ENCODE measurements at places on chromosomes 2 and 18.
A peak's percentile ranks its signal among the peaks of the same experiment; 100 is the strongest.

DNA sequence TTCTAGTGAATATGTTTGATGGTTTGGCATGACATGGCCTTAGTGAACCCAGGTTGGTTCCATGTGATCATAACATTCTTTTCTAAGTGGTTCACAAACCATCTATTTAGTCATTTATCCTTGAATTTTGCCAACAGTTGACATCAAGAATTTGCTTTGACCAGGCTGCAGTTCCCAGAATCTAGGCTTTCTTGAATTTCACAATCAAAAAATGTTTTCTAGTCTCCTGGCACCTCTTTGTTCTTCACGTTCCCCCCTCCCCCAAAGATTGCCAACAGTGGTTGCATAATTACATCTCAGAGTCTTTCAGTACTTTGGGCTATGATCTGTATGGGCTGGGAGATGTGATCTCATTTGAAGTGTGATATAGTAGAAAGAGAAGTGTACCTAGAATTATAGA lies 124.0 kb downstream of the GATA6 start:
- no peaks in the 10 kb centered on the region for H3K27me3 ChIP-seq
- no peaks in the 10 kb centered on the region for H3K4me1 ChIP-seq
- no peak overlapping the region for H3K27ac ChIP-seq
- no peak for DNase-seq
- H3K36me3 ChIP-seq = no peaks in the 10 kb centered on the region

DNA sequence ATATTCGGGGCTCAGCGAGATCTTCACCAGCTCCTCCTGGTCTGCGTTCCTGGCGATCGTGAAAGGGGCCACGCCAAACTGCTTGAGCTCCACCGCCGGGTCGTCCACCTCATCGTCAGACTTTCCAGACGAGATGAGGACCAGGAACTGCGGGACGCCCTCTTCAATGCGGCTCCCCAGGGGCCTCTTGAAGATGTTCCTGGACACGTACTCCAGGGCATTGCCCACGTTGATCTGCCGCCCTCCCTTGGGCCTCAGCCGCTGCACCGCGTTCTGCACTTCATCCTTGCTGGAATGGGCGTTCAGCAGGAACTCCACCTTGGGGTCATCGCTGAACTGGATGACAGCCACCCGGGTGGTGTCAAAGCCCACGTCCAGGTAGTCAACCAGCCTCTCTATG lies 42.1 kb downstream of the COL6A3 start:
- H3K27me3 ChIP-seq = no peaks in the 10 kb centered on the region
- H3K27ac ChIP-seq = no peak overlapping the region
- no peaks in the 10 kb centered on the region for H3K4me1 ChIP-seq
- no peak overlapping the region for H3K4me3 ChIP-seq
- no peaks in the 10 kb centered on the region for H3K36me3 ChIP-seq

- no peaks in the 10 kb centered on the region for H3K36me3 ChIP-seq
- DNase-seq = no peak
- H3K4me1 ChIP-seq = no peaks in the 10 kb centered on the region
- H3K27me3 ChIP-seq = no peaks in the 10 kb centered on the region
- no peak overlapping the region for H3K4me3 ChIP-seq
- no peak overlapping the region for H3K27ac ChIP-seq
These were observed 26.3 kb downstream of the PMAIP1 start for GRCh38 chr18:59926131-59926530.

- peaks cover 3% of the 10 kb centered on the region for H3K36me3 ChIP-seq
- H3K4me3 ChIP-seq = no peak overlapping the region
- H3K27ac ChIP-seq = no peak overlapping the region
- no peak for DNase-seq
- no peaks in the 10 kb centered on the region for H3K4me1 ChIP-seq
- no peaks in the 10 kb centered on the region for H3K27me3 ChIP-seq
These were observed 158.1 kb downstream of the DNAH7 start for GRCh38 chr2:195910570-195910969.

DNA sequence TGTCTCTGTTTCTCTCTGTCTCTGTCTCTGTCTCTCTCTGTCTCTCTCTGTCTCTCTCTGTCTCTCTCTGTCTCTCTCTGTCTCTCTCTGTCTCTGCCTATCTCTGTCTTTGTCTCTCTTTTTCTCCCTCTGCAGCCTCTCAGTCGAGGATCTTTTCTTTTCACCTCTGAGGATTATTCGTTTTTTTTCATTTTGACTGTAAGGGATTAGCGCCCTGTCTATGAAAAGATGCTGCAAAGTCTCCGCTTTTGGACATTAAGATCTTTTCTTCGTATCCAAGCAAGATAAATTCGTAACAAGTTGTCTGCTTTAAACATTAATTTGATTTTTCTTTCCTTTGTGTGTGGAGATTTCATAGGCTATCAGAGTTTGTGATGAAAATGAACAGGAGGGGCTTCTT lies 191.2 kb upstream of the TPO start:
- no peak overlapping the region for H3K4me3 ChIP-seq
- no peaks in the 10 kb centered on the region for H3K36me3 ChIP-seq
- H3K4me1 ChIP-seq = no peaks in the 10 kb centered on the region
- DNase-seq = no peak
- H3K27me3 ChIP-seq = peaks cover 7% of the 10 kb centered on the region

- no peaks in the 10 kb centered on the region for H3K27me3 ChIP-seq
- no peaks in the 10 kb centered on the region for H3K36me3 ChIP-seq
- no peak overlapping the region for H3K4me3 ChIP-seq
- H3K4me1 ChIP-seq = no peaks in the 10 kb centered on the region
- no peak overlapping the region for H3K27ac ChIP-seq
These were observed 65.5 kb downstream of the CABLES1 start for GRCh38 chr18:23200756-23201155.

DNA sequence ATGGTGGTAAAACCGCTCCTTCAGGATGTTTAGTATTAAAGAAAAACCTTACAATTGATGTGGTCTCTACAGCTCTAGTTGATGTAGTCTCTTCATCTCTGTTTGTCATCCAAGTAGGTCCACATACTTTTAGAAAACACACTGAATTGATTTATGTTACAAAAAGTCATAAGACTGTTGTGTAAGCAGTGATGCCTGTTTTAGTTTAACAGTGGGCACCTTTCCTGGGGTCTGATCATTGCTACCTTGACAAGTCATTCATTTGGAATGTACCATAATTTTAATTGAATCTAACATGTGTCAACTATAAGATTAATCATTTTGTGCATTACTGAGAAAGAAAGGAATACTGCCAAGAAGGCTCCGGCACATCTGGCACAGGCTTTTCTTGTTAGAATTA lies 34.3 kb downstream of the GIGYF2 start:
- H3K27me3 ChIP-seq = no peaks in the 10 kb centered on the region
- H3K36me3 ChIP-seq = peaks cover 21% of the 10 kb centered on the region
- no peak overlapping the region for H3K27ac ChIP-seq
- no peak for DNase-seq
- H3K4me3 ChIP-seq = no peak overlapping the region

DNA sequence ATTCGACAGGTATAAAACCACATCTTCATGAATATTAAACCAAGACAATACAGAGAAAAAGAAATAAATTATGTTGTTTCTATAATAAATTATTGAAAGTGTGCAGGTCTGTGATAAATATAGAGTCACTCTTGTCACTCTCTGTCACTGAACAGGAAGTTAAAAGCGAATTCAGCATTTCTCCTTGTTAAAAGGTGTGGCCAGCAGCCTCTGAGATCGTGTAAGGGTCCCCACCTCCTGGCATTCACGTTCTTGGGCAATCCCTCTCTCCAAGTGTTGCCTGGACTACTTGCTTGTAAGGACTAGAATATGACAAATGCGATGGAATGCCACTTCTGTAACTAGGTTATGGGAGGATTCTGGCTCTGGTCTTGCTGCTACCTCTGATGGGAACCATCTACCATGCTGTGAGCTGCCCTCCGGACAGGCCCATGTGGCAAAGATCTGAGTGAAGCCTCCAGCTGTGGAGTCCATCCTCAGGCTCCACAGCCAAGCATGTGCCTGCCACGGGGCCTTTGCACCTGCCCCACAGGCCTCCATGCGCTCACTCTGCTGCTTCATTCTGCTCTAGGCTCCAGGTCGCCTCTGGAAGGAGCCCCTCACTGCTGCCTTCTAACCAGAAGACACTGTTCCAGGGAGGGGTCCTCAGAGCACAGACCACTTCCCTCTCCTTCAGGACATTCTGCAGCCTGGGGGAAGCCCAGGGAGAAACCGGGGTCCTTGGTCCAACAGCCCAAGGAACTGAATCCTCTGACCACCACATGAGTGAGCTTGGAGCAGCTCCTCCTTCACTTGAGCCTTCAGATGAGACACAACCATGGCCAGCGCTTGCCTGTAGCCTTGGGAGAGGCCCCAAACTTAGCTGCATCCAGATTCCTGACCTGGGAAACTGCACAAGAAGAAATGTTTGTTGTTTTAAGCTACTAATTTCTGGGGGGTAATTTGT lies 202.9 kb upstream of the HDAC4 start:
- no peak overlapping the region for H3K4me3 ChIP-seq
- H3K27me3 ChIP-seq = peaks cover 5% of the 10 kb centered on the region
- no peak for DNase-seq
- H3K36me3 ChIP-seq = no peaks in the 10 kb centered on the region
- H3K4me1 ChIP-seq = no peaks in the 10 kb centered on the region

DNA sequence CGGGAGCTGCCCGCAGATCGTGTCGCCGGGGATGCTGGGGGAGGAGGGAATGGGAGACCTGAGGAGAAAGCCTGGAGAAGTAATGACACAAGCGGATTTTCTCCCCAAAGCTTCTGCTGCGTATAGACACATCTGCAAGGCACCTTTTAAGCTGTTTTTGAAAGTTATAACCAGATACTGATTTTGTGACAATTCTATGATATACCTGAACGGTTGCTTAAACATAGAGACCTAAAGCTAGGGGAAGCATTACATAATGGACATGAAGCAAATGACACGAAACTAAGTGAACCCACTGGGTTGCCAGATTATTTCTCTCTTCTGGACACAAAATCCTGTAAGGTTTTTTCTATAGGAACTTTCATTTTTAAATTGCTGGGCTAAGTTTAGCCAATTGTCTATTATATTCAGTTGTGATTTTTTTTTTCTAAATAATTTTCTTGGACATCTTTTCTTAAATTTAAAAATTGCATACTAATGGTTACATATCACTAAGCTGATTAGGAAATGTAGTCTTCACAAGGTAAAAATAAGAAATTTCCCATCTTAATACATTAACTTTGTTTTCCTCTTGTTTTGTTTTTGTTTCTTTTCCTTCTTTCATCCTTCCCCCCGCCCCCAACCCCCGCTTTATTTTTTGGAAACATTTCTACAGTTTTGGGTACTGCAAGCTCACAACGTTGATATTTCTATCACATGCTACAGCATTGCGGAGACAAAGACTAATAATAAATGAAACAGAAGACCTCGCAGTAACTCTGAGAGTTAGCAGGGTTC lies 1.3 kb downstream of the OSBPL6 start:
- H3K36me3 ChIP-seq = no peaks in the 10 kb centered on the region
- H3K27me3 ChIP-seq = peaks cover 46% of the 10 kb centered on the region
- peak overlapping the region; percentile 72 for H3K4me3 ChIP-seq
- no peaks in the 10 kb centered on the region for H3K4me1 ChIP-seq
- H3K27ac ChIP-seq = peak overlapping the region; percentile 87

DNA sequence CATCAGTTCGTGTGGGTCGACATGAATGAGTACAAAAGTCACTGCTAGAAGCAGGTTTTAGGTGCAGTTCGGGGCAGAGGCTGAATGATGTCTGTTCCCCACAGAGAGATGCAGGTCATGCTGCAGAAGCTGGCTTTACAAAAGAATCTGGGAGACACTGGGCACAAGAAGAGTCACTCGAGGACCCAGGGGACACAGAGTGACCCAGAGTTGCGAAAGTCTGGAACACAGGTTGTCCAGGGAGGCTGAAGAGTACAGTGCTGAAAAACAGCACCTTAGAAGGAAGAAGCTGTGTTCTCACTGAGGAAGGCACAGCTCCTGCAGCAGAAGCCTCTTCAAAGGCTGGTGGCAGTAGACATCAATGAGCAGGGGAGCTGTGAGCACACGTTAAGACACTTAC lies 14.8 kb downstream of the CACNB4 start:
- no peaks in the 10 kb centered on the region for H3K36me3 ChIP-seq
- H3K27me3 ChIP-seq = no peaks in the 10 kb centered on the region
- no peak overlapping the region for H3K27ac ChIP-seq
- H3K4me1 ChIP-seq = no peaks in the 10 kb centered on the region
- H3K4me3 ChIP-seq = no peak overlapping the region

DNA sequence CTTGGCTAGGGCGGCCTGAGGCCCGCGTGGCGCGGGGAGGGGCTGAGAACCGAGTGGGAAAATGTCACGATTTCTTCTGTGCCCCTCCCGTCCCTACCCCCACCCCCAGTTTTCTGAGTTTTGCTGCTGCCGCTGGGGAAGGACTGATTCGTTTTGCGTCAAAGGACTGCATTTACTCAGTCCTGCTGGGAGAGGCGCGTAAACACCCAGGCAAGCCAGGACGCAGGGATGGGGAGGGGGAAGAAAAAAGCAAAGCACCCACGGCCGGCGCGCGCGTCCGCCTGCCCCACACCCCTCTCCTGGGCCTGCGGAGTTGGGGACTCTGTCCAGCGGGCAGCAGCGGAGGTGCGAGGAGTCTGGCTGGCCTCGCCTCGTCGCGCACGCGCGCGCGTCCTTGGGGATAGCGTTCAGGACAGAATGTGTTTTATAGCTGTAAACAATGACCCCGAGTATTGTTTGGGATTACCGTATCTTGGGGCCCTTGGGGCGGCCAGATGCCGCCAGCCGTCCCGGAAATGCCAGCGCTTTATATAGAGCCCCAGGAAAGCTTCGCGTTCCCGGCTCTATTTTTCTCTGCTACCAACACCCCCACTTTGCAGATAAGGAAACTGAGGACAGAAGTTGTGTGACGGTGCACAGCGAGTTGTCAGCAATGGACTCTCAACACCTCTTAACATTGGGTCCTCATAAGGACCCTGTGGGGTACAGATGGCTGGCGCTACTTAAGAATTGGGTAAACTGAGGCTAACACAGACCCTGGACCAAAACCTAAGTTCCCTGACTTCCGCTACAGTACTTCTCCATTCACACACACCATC lies 1.7 kb upstream of the FOSL2 start:
- DNase-seq = peak; percentile 88
- peaks cover 16% of the 10 kb centered on the region for H3K4me1 ChIP-seq
- no peaks in the 10 kb centered on the region for H3K36me3 ChIP-seq
- H3K4me3 ChIP-seq = peak overlapping the region; percentile 99

- H3K4me1 ChIP-seq = no peaks in the 10 kb centered on the region
- H3K36me3 ChIP-seq = no peaks in the 10 kb centered on the region
- DNase-seq = no peak
- no peaks in the 10 kb centered on the region for H3K27me3 ChIP-seq
These were observed 84.0 kb downstream of the EVA1A start for GRCh38 chr2:75476761-75477160.
